Ovary (tissue), 10 donors: ENCODE measurements at places on chromosomes 13 and 19.
A peak's percentile ranks its signal among the peaks of the same experiment; 100 is the strongest.

DNA sequence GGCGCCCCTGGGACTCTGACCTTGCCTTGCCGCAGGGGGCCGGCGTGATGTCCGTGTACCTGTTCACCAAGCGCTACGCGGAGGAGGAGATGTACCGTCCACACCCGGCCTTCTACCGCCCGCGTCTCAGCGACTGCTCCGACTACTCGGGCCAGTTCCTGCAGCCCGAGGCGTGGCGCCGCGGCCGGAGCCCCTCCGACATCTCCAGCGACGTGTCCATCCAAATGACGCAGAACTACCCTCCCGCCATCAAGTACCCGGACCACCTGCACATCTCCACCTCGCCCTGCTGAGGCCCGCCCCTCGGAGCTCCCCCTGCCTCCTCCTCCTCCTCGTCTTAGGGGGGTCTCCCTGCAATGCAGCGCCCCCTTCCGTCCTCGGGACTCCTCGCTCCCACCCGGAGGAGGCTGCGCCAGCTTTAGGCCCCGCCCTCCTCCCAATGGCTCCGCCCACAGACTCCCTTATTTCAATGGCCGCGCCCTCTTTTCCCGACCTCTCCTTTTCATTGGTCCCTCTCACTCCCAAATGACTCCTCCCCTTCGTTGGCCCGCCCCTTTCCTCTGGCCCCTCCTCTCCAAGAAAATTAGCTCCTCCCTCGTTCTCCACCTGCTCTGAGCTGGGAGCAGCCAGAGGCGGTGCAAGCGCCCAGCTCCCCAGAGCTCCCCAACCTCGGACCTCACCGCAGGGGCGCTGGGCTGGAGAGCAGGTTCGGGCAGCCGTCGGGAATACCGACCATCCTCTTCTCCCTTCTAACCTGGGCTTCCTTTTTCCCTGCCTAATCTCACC, 20.5 kb upstream of the CACNG8 start:
- DNase-seq, result no peak

DNA sequence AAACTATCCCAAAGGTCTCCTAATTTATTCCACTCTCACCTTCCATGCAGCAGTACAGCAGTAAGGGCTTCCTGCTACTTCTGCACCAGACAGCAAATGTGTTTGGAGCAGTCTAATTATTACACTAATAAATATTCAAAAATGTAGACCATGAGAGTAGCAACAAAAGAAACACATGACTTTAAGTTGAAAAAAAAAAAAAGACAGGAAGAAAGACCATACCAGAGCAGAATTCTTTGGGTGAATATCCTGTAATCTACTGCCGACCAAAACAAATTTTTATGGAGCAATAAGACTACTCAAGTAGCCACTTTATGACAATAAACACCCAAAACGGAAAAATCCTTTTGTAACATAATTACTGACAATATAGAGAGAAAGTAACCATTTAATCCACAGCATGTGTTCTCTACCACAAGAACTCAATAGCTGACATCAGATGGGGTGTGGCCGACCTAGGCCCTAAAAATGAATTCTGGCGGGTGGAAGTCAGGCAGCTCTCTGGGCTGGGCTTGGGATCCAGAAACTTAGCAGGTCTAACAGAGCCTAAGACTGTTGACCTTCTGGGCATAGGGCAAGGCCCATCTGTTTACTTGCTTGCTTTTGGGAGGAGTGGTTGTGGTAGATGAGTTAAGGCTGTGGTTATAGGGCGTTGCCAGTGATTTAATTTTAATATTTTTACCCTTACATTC, 4.6 kb downstream of the KLF12 start:
- DNase-seq, result no peak

DNA sequence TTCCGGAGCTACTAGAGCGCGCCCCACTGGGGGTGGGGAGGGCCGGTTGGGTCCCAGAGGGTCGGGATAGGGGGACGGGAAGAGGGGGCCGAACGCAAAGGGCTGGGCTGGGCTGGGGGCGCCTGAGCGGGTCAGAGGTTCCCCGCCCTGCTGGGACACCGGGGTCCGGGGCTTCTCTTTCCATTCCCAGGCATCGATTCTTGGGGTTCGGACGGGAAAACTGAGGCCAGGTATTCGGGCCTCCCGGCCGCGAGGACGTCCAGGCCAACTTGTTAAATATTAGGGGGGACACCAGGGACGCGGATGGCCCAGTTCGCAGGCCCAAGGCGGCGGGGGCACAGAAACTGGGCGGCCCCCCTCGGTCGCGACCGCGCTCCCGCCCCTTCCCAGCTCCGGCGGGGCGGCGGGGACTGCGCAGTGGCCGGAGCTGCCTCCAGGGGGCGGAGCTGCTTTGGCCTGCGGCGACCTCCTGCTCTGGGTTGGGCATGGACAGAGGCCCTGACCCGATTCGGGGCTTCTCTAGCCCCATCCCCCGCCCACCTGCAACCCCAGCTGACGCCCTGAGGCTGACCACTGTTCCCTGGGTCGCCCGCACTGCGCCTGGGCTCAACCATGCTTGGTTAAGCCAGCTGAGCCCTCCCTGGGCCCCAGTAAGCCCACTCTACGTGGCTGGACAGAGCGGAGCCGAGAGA, 1.2 kb upstream of the KLF16 start:
- peak; percentile 81 for DNase-seq

DNA sequence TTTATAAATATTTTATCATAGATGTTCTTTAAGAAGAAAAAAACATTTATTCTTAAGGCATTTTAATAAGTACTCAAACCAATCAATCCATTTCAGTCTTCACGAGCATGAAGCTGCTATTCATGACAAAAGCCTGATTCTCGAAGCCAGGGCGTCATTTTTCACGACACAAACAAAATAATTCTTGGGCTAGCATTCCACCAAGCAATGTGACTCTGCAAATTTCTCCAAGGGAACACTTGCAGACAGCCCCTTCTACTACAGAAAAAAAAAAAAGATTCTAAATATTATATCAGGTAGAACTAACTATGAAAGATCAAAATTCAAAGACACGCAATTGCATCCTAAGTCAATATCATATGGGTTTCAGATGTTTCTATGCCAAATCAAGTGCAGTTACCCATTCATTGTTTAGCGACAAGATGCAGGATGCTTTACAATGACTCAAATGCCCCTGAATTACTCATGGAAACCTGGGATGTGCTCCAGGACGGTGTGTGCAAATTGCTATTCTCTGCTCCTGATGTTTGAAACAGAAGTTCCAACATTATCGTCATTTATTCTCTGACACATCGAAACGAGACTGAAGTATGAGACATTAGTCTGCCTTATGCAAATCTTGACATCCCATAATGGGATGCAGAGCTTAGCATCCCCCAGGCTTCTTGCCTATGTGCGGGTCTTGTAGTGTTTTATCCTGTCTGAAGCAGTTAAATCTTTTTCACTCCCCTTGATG, 517.7 kb downstream of the MYO16 start:
- DNase-seq, result no peak

DNA sequence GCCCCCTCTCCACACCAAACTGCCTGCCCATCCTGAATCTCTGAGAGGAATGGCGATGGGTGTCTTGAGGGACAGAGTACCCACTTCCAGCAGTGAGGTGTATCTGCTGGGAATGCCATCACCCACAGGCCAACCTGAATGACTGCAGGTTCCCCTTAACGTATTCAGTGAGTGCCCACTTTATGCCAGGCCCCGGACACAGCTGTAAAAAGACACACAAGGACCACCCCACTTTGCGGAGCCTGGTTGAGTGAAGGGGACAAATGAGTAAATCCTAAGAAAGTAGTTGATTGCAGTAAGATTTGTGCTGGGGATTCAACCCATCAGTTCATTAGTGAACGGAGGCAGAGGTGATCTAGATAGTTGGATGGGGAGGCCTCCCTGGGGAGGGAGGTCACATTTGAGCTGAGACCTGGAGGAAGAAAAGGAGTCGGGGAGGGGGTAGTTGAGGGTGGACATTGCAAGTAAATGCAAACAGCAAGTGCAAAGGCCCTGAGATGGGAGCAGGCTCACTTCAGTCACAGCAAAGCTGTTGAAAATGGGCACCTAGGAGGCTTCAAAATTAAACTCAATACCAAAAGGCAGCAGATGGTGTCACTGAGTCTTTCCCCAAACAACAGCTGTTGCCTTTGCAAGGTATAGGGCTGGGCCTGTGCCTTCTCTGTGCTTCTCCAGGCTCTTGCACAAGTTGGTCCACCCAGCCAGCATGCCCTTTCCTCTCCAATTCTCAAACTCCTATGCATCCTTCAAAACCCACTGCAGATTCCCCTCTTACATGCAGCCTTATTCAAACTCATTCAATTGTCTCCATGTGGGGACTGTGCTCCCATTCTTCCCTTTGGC, 4.3 kb downstream of the GDF15 start:
- no peak for DNase-seq
